ENCODE measurements at places on chromosomes 3 and 15.

- no peak for DNase-seq
These were observed 14.8 kb downstream of the LTF start for GRCh38 chr3:46449755-46450552.

- no peak for DNase-seq
These were observed 198.5 kb downstream of the RSRC1 start for GRCh38 chr3:158308236-158308928.

DNA sequence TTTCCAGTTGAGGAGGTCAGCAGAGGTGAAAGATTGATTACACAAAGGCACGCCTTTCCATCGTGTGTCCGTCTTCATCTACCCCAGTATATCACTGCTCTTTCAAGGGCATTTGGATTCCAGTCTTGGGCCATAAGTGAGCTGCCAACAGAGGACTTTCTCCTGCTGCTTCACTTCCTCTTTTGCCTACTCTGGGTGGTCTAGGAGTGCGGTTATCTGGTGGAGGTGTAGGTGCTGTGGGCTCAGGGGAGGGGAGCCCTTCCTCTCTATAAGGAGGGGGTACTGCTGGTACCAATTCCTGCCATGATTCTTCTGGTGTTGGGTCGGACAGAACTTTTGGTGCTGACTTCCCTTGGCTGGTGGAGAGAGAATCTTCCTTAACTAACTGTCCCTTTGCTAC lies 83.1 kb upstream of the VEPH1 start:
- no peak for DNase-seq

- DNase-seq: no peak
These were observed 68.0 kb upstream of the MNS1 start for GRCh38 chr15:56532721-56533460.

GRCh38 chr15:63593705-63594671 lies 3.2 kb upstream of the FBXL22 start:
- DNase-seq: no peak

DNA sequence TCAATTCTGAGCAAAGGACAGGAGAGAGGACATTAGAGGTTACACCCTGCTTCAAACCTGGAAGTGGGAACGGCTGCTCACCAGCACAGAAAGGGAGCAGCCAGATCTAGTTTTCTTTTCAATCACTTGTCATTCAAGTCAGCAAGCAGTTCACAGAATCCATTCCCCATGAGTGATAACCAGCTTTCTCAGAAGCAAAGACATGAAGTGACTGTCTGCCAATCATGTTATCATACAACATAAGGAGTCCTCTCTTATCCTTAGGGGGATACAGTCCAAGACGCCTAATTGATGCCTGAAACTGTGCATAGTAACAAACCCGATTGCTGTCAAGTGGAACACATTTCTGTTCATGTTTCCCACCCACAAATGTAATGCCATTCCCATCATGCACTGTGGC lies 54.7 kb downstream of the FAM98B start:
- DNase-seq: no peak

DNA sequence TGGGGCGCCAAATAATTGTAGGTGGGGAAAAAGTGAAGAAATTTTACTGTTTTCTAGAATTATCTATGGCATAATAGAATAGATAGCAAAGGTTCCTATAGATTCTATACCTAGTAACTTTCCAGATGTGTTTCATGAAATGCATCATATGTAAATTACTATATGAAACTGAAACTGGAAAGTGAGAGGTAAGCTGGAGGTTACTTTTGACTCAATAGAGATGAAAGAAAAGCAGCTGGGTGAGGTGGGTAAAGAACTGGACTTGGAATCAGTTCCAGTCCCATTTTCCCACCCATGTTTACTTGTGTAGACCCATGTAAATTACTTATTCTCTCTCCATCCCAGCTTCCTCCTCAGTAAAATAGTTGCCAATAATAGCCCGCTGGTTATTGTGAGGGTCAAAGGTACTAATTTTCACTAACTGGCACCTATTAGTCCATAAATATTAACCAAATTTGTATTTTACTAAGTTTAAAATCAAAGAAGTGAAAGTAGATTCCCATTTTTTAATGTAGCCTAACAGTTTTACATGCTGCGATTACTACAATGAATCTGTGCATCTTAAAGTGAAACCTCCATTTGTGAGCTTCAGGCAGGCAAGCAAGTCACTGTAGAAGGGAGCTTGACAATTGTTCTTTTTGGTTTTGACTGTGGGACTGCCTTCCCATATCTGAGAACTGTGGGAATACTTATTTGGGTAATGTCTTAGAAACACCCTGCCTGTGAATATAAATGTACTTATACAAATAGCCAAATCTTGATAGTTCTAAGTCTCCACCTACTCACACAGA lies 312.1 kb downstream of the SLC9A9 start:
- no peak for DNase-seq

DNA sequence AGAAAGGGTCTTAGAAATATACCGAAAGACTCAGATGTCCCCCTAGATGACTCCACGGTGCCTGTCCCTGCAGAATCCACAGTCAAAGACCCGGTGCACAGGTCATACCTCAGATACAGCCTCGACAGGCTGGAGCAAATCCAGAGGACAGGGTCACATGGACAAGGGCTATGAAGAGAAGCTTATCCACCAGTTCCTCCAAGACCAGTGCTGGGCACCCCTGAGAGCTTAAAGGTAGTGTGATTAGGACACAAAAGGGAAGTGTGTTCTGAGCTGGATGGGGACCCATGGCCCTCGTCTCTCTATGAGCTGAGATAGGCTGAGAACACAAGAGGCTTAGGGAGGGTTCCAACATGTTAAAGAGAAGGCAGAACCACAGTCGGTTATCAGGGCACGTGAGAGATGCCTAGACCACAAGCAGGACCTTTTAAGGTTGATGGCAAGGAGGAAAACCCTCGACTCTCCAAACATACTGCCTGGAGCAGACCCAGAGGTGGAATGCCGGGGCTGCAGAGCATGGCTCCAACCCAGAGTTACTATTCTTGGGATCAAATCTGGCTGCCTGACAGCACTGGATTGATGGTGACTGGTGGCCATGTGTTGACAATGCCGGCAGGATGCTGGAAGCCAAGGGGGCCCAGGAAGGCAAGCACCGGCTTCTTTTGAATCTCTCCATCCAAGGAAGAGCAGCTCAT lies 46.9 kb downstream of the ADCY5 start:
- DNase-seq: no peak

GRCh38 chr3:34279901-34280300 lies 481.5 kb downstream of the PDCD6IP start:
- DNase-seq: no peak

GRCh38 chr15:61936528-61937195 lies 123.6 kb downstream of the VPS13C start:
- no peak for DNase-seq

GRCh38 chr3:32584660-32585059 lies 14.0 kb upstream of the DYNC1LI1 start:
- no peak for DNase-seq

GRCh38 chr3:183619624-183620251 lies 15.7 kb upstream of the KLHL24 start:
- DNase-seq: no peak

DNA sequence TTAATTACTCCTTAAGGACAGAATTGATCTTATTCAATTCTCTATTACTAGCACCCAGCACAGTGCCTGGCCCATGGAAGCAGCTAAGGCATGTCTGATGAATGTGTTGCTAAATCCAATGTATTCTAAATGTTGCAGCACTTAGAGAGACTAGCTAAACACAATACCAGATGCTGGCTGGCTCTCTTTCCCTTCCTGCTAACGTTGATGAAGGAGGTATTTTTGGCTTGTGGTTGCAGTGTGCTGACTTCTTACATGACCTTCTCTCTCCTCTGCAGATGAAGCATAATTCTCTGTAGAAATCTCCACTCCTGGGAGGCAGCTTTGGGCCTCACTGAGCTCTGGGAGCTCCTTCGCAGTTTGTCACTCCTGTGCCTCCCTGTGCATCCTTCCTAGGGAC lies 183.6 kb downstream of the PEX5L start:
- DNase-seq: no peak

- DNase-seq: no peak
These were observed 3.5 kb upstream of the ISG20 start for GRCh38 chr15:88635318-88635717.

GRCh38 chr3:74590620-74591262 lies 23.7 kb downstream of the CNTN3 start:
- no peak for DNase-seq

GRCh38 chr3:3113042-3113709 lies 3.0 kb upstream of the IL5RA start:
- no peak for DNase-seq

GRCh38 chr3:11438646-11439045 lies 166.4 kb downstream of the ATG7 start:
- DNase-seq: no peak

DNA sequence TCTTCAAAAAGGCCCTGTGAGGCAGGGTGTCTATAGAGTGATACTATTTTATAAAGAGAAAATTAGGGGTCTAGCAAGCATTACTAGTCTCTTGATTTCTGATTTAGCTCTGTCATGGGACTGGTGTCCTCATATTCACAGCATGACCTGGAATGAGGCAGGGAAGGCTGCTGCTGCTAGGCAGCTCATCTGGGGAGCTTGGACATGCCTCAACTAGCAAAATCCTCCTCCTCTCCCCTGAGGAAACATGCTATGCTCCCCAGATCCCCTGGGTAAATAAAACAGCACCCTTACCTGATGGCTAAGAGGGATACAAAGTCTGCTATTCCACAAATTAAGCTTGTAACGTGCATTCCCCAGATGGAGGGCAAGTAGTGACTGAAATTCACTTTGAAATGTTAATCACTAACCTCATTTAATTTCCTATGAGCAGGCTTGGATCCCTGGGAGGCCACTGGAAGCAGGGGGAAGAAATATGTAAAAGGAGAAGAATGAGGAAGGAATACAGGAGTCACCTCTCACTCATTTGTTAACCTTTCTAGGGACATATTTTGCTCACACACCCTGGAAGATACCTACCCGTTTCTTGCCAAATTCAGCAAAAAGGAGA lies 709.4 kb downstream of the SQOR start:
- no peak for DNase-seq

GRCh38 chr3:49161808-49162530 lies 4.2 kb downstream of the CCDC71 start:
- no peak for DNase-seq

GRCh38 chr15:99176757-99177156 lies 71.9 kb downstream of the SYNM start:
- no peak for DNase-seq

DNA sequence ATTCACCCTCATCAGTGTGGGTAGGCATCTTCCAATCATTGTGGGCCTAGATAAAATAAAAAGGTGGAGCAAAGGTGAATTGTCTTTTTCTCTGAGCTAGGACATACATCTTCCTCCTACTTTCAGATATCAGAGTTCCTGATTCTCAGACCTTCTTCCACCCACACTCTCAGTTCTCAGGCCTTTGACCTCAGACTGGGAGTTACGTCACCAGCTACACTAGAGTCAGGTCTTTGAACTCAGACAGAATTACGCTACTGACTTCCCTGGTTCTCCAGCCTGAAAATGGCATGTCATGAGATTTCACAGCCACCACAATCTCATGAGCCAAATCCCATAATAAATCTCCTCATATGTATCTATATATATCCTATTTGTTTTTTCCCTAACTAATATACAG lies 39.0 kb downstream of the STRIT1 start:
- no peak for DNase-seq

- no peak for DNase-seq
These were observed 4.2 kb downstream of the B3GALNT1 start for GRCh38 chr3:161100994-161101393.

- no peak for DNase-seq
These were observed 91.7 kb upstream of the NAALADL2 start for GRCh38 chr3:174767406-174767805.

- no peak for DNase-seq
These were observed 31.7 kb downstream of the POC1A start for GRCh38 chr3:52122491-52122890.

- DNase-seq: no peak
These were observed 5.7 kb downstream of the MDFIC2 start for GRCh38 chr3:70306736-70307135.

DNA sequence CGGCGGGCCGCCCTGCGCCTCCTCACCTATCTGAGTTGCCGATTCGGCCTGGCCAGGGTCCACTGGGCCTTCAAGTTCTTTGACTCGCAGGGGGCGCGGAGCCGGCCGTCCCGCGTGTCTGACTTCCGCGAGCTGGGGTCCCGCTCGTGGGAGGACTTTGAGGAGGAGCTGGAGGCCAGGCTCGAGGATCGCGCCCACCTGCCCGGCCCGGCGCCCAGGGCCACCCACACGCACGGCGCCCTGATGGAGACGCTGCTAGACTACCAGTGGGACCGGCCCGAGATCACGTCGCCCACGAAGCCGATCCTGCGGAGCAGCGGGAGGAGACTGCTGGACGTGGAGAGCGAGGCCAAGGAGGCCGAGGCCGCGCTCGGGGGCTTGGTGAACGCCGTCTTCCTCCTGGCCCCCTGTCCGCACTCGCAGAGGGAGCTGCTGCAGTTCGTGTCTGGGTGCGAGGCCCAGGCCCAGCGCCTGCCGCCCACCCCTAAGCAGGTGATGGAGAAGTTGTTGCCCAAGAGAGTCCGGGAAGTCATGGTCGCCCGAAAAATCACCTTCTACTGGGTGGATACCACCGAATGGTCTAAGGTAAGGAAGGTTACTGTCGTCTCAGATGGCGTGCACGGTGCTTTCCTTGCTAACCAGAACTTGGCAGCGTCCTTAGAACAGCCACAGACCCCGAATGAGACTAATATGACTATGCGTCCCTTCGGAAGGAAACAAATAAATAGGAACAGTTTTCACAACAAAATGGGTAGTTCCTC lies 567 bp downstream of the TICRR start:
- DNase-seq: no peak

GRCh38 chr3:102085431-102086176 lies 236.3 kb downstream of the NFKBIZ start:
- no peak for DNase-seq

- no peak for DNase-seq
These were observed 135.0 kb upstream of the FAM3D start for GRCh38 chr3:58801541-58801940.

- no peak for DNase-seq
These were observed 175.2 kb downstream of the ZIC4 start for GRCh38 chr3:147231111-147231510.

GRCh38 chr3:143203142-143203541 lies 83.6 kb downstream of the CHST2 start:
- no peak for DNase-seq

DNA sequence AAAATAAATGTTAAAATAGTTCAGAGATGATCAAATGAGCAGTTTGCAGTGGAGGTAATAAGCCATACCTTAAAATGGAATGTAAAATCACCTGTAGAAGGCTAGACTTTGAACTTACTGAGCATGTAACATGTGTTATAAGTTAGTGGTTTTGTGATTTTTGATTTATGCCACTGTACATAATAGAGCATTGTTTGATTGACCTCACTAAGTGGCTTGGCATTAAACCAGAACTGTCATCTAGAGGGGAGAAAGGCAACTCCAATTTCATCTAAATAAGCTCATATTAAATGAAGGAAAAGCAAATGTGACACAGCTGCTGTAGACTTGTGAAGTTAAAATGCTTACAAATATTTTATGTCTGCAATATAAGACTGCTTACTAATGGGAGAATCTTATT lies 387.9 kb downstream of the ZIC1 start:
- DNase-seq: no peak

GRCh38 chr3:176964661-176965060 lies 232.6 kb downstream of the TBL1XR1 start:
- no peak for DNase-seq
